Muscle of leg (tissue), 16 donors: ENCODE measurements at places on chromosomes 4 and X. TPM values are rescaled to one million over a fixed set of nuclear protein-coding genes. Genes with fewer than 3 reads are reported as not detected.
A peak's percentile ranks its signal among the peaks of the same experiment; 100 is the strongest.

DNA sequence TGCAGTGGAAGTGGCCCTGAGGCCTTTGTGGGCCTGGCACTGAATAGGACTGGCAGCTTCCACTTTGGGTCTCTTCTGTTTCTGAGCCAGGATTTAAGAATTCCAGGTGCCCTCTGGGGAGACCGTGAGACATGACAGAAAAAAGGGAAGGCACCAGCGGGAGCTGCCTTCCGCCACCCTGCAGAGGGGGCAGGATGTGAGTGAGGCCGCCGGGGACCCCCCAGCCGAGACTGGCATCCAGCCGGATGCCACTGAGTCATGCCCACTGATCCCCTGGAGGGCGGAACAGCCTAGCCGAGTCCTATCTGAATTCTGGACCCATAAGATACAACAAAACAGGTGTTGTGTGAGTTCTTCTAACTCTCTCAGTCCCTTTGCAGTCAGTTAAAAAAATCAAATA is 41.3 kb downstream of the C4orf50 start:
- DNase-seq = no peak

DNA sequence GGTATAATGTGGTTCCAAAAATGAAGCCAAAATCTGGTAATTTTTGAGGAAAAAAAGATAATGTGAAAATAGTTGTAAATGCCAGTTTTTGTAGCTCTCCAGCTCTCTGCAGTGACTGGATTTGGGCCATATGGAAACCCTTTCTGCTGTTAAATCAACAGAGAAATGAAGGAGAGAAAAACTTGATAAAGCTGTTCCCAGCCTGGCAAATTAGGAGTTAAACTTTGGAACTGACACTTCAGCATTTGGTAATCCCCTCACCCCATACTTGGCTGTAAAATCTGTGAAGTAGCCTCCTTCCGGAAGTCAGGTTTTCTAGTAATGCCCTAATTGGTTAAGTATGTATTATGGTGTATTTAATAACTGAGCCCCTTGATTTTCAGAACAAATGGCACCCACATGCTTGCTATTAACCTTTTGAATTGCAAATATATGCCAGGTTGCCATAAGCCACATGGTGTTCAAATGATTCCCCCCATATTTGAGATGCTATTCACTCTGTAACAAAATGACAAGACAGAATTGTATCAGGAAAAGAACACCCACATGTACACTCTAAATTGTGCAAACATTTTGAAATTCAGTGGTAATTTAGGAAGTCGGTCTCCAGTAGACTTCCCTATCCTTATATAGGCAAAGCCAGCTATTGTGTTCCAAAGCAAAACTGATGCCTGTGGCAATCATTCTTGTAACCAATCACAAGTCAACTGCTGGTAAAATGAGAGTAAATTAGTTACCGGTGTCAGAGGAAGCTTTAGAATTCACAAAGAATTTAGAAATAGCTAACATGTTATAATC is 96.3 kb upstream of the ADAMTS3 start:
- no peak for DNase-seq

DNA sequence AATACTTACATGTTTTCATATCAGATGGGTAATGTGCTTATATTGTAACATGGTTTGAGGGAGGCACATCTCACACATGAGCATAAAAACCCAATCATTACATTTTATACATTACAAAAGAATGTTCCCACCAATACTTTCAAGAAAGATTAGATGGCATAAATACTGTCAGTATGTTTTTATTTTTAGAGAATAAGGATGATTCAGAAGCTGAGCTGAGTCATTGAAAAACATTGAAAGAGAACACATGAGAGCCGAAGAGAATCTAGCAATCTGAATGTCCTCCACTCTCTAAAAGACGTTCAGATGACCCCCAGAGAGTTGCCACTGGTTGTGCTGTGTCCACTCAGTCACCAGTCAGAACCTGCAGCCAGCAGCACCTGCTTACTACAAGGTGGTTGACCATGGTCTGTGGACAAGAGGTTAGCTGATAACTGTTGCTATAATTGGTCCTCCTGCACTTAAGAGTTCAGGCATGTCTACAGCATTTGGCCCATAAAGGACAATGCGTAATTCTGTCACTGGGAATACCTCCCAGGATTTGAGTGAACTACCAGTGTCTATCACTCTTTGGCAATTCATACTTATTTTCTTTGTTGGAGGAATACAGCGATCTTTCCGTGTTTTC is 382.2 kb upstream of the IGFBP7 start:
- DNase-seq = no peak

The PAGE4 gene
- polyA plus RNA-seq = not detected

The DMD gene
- 89.5 TPM for polyA plus RNA-seq

The ANXA5 gene
- 498 TPM for polyA plus RNA-seq

DNA sequence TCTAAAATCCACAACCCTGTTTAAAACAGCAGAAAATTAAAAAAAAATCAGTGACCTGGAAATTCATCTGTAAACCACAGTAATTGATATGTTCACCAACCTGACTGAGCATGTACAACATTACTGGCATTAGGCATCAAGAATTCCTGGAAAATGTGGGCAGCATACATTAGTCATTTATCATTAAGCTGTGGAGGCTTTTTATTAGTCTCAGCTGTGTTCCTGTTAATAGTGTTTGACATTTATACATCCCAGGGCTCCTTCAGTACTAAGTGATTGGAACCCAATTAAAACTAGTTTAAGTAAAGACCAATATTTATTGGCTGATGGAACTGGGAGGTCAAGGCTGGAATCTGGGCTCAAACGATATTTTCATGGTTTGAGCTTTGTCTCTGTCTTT is 227.3 kb upstream of the GIMD1 start:
- DNase-seq = no peak

DNA sequence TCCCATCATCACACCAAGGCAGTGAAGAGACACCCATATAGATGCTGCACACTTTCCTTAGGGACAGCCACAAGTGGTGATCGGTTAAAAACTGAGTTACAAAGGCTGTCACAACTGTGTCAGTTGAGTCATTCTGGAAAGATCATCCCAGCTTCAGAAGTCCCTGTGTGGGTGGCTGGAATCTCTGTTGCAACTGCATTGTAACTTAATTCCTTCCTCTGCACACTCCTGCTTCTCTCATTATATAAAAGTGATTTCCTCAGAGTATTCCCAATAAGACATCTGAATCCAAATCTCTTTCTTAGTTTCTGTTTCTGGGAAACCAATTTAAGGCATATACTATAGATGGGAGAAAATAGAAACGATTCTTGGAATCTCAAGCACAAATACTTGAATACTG is 88.1 kb downstream of the FSTL5 start:
- peak; percentile 76 for DNase-seq

GRCh38 chr4:78720994-78721677 is 55.0 kb upstream of the BMP2K start:
- DNase-seq = peak; percentile 60
